ENCODE measurements at places on chromosomes 2 and 18. TPM values are rescaled to one million over a fixed set of nuclear protein-coding genes. Genes with fewer than 3 reads are reported as not detected.

Gene BOLL
- polyA plus RNA-seq: not detected

Gene PEX13
- 10.3 TPM for polyA plus RNA-seq

Gene ERBB4
- 0.25 TPM for polyA plus RNA-seq

Gene SLC4A3
- 2.7 TPM for polyA plus RNA-seq

Gene EGR4
- 0.28 TPM for polyA plus RNA-seq

Gene CDK5R2
- not detected for polyA plus RNA-seq
